ENCODE measurements at places on chromosomes 6 and 20. TPM values are rescaled to one million over a fixed set of nuclear protein-coding genes. Genes with fewer than 3 reads are reported as not detected.

GRCh38 chr20:48614593-48615274 lies 213.1 kb downstream of the PREX1 start:
- H3K4me1 ChIP-seq = peaks cover 5% of the 10 kb centered on the region
- H3K4me3 ChIP-seq = no peak overlapping the region
- H3K36me3 ChIP-seq = no peaks in the 10 kb centered on the region
- H3K27ac ChIP-seq = no peak overlapping the region
- peaks cover 18% of the 10 kb centered on the region for H3K27me3 ChIP-seq

The TBX18 gene
- 20.3 TPM for total RNA-seq

The APOBEC2 gene
- total RNA-seq = 509 TPM

The DACT2 gene
- 2.0 TPM for total RNA-seq

- H3K4me3 ChIP-seq = no peak overlapping the region
- DNase-seq = no peak
- no peak overlapping the region for H3K27ac ChIP-seq
- no peaks in the 10 kb centered on the region for H3K27me3 ChIP-seq
These were observed 93.9 kb downstream of the ARID1B start for GRCh38 chr6:156870924-156871539.

DNA sequence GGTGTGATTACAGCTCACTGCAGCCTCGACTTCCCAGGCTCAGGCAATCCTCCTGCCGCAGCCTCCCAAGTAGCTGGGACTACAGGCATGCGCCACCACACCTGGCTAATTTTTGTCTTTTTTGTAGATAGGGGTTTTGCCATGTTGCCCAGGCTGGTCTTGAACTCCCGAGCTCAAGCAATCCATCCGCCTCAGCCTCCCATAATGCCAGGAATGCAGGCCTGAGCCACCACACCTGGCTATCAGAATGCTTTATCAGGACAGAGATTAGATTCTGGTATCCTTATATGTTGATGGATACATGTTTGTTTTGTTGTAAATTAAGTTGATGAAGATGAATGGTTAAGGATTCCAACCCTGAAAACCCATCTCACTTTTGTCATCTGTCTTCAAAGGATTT lies 24.2 kb downstream of the LHFPL5 start:
- no peak for DNase-seq
- no peaks in the 10 kb centered on the region for H3K4me1 ChIP-seq
- peaks cover 5% of the 10 kb centered on the region for H3K36me3 ChIP-seq
- H3K4me3 ChIP-seq = no peak overlapping the region
- H3K27ac ChIP-seq = no peak overlapping the region

The CRYBG1 gene
- 2.8 TPM for total RNA-seq

The MOG gene
- not detected for total RNA-seq
